H1 (cell line): ENCODE measurements at places on chromosomes 7 and 10. TPM values are rescaled to one million over a fixed set of nuclear protein-coding genes. Genes with fewer than 3 reads are reported as not detected.

- H3K27ac ChIP-seq, result no peak overlapping the region
- no peak overlapping the region for H3K4me3 ChIP-seq
- H3K4me1 ChIP-seq, result no peaks in the 10 kb centered on the region
- H3K27me3 ChIP-seq, result no peaks in the 10 kb centered on the region
- DNase-seq, result no peak
These were observed 10.3 kb downstream of the SLC13A4 start for GRCh38 chr7:135717693-135718092.

Gene MMP21
- total RNA-seq, result not detected in 2 replicates

Gene ECHDC3
- 19.9 and 20.1 TPM in 2 replicates for total RNA-seq

Gene COL26A1
- 68.8 and 71.4 TPM in 2 replicates for total RNA-seq
